AG09309 (cell line): ENCODE measurements at places on chromosomes 1 and 21.

DNA sequence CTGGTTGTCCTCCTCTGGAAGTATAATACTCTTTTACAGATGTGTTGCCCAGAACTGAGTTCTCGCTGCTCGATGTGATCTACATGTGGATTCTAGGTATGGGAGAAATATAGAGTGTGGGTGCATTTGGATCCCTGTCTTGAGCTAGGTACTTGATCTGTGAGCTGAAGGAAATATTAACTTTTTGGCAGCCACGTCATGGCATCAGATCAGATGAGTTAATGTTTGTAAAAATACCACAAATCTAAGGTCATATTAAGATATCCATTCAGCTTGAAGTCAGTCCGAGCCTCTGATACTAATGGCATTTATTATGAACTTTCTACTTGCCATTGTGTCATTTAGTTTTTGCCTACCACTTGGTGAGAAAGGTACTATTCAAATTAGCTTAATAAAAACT lies 24.6 kb downstream of the MAPKAPK2 start:
- DNase-seq, result no peak

DNA sequence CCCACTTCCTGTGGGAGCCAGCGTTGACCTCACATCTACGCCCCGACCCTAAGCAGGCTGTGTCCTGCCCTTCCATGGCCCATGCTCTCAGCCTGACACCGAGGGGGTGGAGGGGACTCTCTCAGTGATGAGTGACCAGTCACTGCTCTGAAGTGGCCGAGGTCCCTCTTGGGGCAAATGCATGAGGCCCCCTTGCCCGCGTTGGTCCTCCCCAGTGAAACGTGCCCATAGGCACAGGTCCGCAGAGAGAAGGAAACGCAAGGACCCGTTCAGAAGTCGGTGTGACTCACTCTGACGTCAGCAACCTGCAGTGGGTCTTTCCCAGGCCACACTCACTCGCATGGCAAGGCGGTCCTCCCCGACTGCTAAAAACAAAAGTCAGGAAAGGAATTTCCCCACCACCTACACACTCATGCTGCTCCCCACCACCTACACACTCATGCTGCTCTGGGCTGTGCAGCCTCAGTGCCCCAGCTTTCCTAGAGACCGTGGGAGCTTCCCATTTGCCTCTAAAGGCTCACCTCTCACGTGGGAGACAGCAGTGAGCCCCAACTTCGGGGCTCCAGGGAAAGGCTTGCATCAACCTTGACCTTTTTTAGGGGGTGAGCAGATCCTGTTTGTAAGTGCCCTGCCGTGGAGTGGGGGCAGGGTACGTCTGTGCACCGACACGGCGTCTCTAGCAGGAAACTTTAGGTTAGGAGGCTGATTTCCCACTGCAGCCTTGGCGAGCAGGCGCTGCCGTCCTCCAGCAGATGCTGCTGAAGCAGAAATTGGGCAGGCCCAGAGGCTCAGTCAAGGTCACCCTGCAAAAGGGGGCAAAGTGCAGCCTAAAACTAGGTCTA lies 11.4 kb downstream of the UBASH3A start:
- DNase-seq, result no peak

GRCh38 chr1:226712742-226713419 lies 26.2 kb downstream of the ITPKB start:
- no peak for DNase-seq

GRCh38 chr1:161966067-161966466 lies 57.6 kb downstream of the OLFML2B start:
- DNase-seq, result no peak

DNA sequence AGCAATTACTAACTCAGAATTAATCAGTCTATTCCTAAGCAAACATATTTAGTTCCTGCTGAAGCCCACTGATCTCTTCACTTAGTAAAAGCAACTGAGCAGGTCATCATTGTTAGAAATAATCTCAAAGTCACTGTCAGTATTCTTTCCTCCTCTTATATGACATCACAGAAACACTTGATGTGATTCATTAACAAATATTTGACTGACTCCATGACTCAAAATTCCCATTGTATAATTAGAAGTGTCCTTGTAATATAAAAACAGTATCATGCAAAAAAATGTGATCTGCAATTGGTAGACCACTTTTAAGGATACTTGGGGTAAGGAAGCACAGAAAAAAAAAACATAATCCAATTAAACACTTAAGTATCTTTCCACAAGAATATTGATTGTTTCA lies 194.4 kb downstream of the DPYD start:
- DNase-seq, result no peak

GRCh38 chr1:234720709-234721441 lies 110.9 kb upstream of the IRF2BP2 start:
- DNase-seq, result no peak

DNA sequence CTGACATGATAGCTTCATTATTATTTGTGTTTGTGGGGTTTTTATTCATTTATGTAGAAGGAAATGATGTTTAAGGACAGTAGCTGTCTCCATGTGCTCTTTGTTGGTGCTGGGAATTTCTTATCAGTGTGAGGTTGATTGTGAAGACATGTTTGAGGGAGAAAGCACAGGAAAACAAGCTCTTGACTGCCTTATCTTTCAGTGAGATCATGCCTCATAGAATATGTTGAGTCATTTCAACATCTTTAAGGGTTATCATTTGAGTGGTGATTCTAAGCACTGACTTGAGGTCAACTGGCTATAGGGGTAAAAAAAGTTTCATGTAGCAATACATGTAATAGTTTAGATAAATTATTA lies 405.1 kb upstream of the ADAMTS5 start:
- DNase-seq, result no peak

GRCh38 chr21:42343556-42343955 lies 7.2 kb downstream of the TFF2 start:
- no peak for DNase-seq

DNA sequence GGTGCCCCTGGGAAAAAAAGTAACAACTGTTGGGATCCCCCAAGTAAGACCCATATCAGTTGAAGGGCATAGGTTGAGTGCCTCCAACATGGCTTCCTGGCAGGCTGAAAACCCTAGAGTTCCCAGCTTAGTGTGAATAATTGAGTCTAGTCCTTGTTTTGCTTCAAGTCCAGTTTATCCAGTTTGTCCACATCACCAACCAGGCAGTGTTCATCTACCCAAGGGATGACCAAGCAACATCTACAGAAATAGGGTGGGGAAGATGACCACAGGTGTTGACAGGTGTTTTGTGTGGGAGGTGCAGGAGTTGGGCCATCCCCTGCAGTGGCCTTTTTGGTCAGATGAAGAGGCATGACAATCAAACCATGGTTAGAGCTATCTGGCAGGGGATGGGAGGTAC lies 54.3 kb upstream of the ERO1B start:
- no peak for DNase-seq

GRCh38 chr1:85576642-85577418 lies 3.7 kb upstream of the CCN1 start:
- DNase-seq, result no peak

- no peak for DNase-seq
These were observed 339.0 kb upstream of the B3GALT2 start for GRCh38 chr1:193525411-193525810.

DNA sequence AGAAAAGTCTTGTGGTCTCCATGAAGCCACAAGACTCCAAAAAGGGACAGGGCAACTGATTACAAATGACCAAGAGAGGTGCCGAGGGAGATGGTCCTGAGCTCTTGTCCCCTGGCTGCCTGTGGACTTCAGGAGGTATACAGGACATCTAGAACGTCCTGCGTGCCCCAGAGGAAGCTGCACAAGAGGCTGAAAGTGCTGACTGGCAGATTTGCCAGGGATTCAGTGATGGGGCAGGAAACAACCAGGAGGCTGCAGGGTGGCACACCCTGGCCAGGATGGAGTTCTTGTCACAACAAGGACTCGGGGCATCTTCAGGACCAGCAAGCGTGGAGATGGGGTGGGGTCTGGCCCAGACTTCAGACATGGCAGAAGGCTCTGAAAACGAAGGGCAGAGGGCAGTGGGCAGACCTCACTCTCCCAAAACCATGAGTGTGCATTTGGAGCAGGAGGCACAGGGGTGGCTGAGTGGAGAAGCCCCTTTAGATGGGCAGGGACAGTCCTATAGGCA lies 13.4 kb upstream of the PKP1 start:
- DNase-seq, result no peak

DNA sequence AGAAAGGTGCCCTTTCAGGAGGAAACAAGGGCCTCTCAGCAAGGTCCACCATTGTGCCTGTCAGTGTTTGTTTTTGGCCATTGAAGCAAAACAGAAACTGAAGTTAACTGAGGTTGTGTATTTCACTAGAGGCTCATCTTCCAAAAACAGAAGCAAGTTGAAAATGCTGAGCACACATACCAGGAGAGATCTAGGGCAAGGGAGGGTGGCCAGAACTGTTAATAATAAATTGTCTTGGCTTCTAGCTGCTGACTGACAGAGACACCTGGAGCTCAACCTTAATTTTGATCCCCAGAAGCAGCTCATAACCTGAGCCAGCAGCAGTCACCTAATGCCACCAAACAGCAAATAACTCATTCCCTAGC lies 5.2 kb downstream of the AGMAT start:
- DNase-seq, result no peak

DNA sequence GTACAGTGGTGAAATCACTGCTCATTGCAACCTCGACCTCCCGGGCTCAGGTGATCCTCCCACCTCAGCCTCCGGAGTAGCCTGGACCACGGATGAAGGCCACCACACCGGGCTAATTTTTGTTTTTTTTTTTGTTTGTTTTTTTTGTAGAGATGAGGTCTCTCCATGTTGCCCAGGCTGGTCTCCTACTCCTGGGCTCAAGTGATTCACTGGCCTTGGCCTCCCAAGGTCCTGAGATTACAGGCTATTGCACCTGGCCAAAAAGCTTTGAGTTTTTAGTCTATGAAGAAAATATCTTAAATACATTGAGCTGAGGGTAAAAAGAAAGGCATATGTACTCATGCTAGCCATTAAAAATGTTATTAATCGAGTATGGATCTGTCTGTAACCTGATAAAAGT lies 3.6 kb downstream of the TMEM50A start:
- DNase-seq, result no peak

DNA sequence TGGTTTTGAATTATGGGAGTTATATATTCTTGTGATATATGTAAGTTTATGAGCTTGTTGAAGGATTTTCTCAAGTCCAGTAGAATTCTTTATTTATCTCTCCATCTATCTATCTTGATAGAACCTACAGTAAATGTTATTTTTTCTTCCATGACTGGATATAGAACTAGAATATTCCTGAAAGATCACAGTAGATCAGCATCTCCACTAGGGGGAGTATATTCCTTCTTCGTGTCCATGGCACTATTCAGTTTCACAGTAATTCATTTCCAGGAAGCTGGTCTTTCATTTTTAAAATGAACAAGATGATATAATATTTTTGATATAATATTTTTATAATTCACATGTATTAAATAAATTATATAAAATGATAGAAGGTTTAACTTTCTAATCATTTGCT lies 18.8 kb downstream of the TMPRSS15 start:
- DNase-seq, result no peak

GRCh38 chr1:163561580-163562295 lies 240.0 kb downstream of the NUF2 start:
- no peak for DNase-seq

GRCh38 chr1:6288665-6289064 lies 27.8 kb upstream of the GPR153 start:
- DNase-seq, result no peak
